Urinary bladder (tissue), 4 donors: ENCODE measurements at places on chromosomes 5 and 9. TPM values are rescaled to one million over a fixed set of nuclear protein-coding genes. Genes with fewer than 3 reads are reported as not detected.

CER1 gene
- polyA plus RNA-seq = not detected

CMBL gene
- 28.2 TPM for polyA plus RNA-seq

SAPCD2 gene
- 0.63 TPM for polyA plus RNA-seq

PCA3 gene
- 6.1 TPM for polyA plus RNA-seq

SH3RF2 gene
- 1.0 TPM for polyA plus RNA-seq

PCDH1 gene
- polyA plus RNA-seq = 22.5 TPM

CDO1 gene
- 18.2 TPM for polyA plus RNA-seq

ACSL6 gene
- polyA plus RNA-seq = 0.42 TPM

EQTN gene
- polyA plus RNA-seq = 0.13 TPM

CENPH gene
- 3.9 TPM for polyA plus RNA-seq

RAD50 gene
- polyA plus RNA-seq = 13.4 TPM

HACD4 gene
- 3.8 TPM for polyA plus RNA-seq

ADGRD2 gene
- not detected for polyA plus RNA-seq

OR1Q1 gene
- polyA plus RNA-seq = not detected

EPB41L4B gene
- 1.2 TPM for polyA plus RNA-seq

QRFP gene
- polyA plus RNA-seq = 0.15 TPM

HMGXB3 gene
- polyA plus RNA-seq = 16.3 TPM

PDGFRB gene
- polyA plus RNA-seq = 79.4 TPM

NEUROG1 gene
- polyA plus RNA-seq = not detected

TNC gene
- 43.5 TPM for polyA plus RNA-seq

IFNA6 gene
- not detected for polyA plus RNA-seq

TCERG1 gene
- 25.3 TPM for polyA plus RNA-seq

RUSC2 gene
- 42.5 TPM for polyA plus RNA-seq

PSAT1 gene
- 4.7 TPM for polyA plus RNA-seq

STK32A gene
- 1.3 TPM for polyA plus RNA-seq

SLC45A2 gene
- not detected for polyA plus RNA-seq

AFAP1L1 gene
- polyA plus RNA-seq = 6.3 TPM

GOLGA2 gene
- polyA plus RNA-seq = 88.9 TPM

PRXL2C gene
- 11.2 TPM for polyA plus RNA-seq

TPRN gene
- polyA plus RNA-seq = 9.3 TPM

FGD3 gene
- polyA plus RNA-seq = 5.8 TPM
